ENCODE measurements at places on chromosomes 5 and 9.

GRCh38 chr5:119267958-119268386 lies 87.8 kb upstream of the TNFAIP8 start:
- peak; percentile 75 for DNase-seq

DNA sequence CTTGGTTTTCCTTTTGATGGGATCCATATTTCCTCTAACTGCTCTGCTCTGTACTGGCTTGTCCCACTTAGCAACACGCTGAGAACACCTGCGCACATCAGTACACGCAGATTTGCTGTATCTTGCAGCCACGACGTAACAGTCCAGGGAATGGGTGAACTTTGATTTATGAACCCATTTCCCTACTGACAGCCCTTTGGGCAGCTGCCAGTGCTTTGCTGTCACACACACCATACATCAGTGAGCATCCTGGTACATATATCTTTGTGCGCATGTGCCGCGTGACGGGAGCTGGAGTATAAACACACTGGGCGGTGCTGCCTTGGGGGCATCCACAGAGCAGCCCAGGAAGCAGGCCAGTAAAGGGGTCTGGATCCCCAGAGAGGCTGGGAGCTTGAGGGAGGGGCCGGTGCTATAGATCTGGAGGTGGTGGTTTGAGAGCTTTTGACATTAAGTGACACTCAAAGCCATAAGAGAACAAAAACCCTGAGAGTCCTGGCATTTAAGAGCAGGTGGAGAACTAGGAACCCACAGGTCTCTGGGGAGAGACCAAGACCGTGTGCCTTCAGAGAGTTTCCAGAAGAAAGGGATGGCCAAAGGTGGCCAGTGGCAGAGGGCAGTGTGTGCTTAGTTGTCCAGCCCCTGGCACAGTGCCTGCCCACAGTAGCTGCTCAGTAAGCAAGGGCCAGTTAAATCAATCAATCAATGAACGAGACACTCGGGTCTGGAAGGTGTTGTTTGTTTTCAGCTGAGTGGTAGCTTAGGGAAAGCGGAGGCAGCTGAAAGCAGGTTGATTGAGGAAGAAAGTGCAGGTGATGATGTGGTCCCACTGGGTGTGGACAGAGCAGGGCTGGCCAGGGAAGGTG lies 53.7 kb downstream of the LMX1B start:
- peak; percentile 16 for DNase-seq

GRCh38 chr5:88833371-88834130 lies 49.4 kb downstream of the MEF2C start:
- DNase-seq: no peak

DNA sequence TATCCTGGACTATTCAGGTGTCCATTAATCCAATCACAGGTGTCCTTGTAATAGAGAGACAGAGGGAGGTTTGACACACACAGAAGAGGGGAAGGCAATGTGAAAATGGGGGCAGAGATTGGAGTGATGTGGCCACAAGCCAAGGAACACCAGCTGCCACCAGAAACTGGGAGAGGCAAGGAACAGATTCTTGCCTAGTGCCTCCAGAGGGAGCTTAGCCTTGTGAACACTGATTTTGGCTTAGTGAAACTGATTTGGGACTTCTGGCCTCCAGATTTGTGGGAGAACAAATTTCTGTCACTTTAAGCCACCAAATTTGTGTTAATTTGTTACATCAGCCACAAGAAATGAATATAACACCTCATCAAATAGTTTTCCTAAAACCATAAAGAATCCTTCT lies 416.2 kb downstream of the ENC1 start:
- no peak for DNase-seq

- no peak for DNase-seq
Measured at GRCh38 chr5:570886-571285, 41.3 kb upstream of the CEP72 start.

DNA sequence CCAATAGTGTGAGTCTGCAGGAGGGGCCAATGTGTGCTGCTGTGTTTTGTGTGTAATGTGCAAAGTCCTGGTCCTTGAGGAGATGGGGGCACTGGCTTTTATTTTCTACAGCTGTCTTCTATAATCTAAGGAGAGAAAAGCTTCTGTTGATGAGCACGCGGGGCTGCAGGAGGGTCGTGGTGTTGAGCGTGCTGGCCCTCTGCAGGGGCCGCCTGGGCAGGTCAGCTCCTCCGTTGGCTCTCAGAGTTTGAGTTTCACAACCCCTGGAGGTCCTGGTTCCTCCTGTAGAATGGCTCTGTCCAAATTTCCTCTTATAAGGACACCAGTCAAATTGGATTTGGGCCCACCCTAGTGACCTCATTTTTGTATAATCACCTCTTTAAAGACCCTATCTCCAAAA lies 12.6 kb downstream of the OR2V1 start:
- DNase-seq: no peak
